ENCODE measurements at places on chromosomes 2 and 18.

GRCh38 chr18:28365411-28365831 is 188.5 kb upstream of the CDH2 start:
- no peak for DNase-seq

GRCh38 chr2:109607766-109608165 is 6.0 kb downstream of the SEPTIN10 start:
- DNase-seq: no peak

DNA sequence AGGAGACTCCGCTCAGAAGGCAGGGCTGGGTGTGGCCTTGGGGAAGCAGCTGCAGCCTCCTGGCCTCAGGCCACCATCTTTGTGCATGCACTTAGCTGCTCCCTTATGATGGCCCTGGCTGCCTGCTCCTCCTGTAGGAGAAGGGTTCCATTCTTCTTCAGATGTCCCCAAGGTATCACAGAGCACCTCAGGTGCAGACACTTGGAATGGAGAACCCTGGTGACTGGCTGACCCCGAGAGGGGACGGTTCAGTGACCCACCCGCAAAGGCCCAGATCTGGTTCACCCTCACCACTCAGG is 9.6 kb downstream of the GPAT2 start:
- no peak for DNase-seq

DNA sequence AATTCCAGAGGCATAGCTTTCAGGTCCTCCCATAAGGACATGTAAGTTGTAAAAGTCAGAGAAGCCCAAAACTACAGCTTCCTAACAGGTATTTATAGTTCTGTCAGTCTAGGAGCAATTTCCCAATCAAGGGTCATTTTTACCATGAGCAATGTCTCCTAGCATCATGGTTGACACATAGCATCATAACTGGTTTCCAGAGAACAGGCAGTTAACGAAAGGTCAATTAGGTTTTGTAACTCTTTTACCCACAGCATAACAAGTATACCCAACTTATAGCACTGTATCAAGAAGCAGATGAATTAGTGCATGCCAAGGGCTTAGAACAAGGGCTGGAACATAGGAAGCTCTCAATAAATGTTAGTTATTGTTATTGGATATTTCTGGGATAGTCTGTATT is 110.1 kb downstream of the MREG start:
- DNase-seq: no peak

- DNase-seq: no peak
Observed at GRCh38 chr18:21194871-21195771, 46.9 kb upstream of the GREB1L start.

DNA sequence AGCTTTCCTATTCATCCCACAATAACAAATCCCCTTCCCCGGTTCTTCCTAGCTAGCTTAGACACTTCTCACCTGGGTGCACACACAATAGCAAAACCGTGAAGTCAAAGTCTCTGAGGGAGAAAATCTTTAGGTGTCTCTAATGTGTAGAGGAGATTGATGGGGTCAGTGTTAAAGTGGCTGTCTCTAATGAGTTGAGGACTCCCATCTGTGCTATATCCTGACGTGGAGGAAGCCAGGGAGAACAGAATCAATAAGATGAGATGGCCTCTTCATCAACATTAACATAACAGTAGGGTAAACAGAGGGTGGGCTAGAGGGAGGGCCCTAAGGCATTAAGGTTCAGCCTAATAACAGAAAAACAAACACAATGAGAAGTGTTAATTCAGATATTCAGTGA is 120.4 kb downstream of the SLC5A7 start:
- DNase-seq: no peak

DNA sequence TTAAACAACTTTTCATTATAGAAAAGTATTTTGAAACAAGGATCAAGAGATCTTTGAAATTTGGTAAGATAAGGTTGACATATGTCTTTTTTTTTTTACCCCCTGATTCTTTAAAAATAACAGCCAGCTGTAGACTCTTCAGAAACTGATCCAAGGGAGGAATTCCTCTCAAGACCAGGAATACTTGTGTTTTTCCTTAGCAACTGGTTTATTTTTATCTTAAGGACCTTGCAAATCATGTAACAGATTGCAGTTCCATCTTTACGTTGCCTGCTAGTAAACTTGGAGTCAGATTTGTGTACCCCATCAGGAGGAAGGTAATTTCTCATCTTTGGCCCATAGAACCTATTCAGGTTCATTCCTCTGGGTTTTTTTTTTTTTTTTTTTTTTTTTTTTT is 71.6 kb downstream of the BOLA3 start:
- DNase-seq: no peak

DNA sequence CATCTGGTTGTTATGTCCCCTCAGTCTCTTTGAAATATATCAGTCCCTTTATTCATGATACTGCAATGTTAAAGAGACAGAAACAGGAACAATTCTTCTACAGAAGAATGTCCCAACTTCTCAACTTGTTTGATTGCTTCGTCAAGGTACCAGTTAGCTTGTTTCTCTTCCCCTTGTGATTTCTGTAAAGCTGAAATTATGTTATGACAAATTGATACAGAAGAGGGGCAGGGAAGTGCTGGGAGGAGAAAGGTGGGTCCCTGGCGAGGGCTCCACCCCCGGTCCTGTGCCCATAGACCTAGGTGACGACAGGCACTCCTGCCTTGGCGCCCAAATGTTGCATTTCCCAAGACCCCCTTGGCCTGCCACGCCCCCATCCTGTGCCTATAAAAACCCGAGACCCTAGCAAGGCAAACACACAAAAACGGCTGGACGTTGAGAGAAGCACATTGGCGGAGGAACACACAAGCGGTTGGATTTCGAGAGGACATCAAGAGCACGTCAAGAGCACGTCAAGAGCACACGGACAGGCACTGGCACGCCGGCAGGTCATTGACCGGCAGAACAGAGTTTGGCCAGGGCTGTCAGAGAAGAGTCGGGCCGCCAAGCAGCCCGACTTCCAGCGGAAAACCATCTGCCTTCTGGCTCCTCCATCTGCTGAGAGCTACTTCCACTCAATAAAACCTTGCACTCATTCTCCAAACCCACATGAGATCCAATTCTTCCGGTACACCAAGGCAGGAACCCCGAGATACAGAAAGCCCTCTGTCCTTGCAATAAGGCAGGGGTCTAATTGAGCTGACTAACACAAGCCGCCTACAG is 11.5 kb upstream of the RTN4 start:
- DNase-seq: no peak

- DNase-seq: no peak
Observed at GRCh38 chr2:30252723-30253701, 21.7 kb downstream of the LBH start.

GRCh38 chr2:20291106-20291564 is 59.5 kb downstream of the PUM2 start:
- no peak for DNase-seq

DNA sequence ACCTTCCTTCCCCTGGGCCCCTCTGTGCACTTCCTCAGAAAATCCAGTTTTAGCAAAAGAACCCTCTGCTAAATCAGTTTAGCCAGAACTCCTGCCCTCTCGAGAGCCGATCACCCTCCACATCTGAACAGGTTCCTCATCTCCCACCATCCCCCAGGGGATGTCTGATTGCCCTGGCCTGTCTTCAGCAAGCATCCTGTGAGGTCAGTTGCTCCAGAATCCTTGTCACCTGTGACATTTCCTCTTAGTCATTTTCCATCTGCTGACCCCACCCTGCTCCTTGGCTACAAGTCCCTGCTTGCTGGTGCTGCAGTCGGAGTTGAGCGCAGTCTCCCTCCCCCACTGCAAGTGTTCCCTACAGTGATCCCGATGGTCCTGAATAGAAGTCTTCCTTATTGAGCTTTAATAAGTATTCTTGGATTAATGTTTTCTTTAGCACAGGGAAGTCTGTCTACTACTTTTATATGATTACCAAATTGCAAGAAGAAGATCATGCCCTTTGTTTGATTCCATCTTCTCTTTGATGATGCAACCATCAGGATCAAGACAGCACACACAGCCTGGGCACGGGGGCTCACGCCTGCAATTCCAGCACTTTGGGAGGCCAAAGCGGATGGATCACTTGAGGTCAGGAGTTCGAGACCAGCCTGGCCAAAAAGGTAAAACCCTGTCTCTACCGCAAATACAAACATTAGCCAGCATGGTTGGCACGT is 30.9 kb upstream of the UBE2F start:
- DNase-seq: no peak

DNA sequence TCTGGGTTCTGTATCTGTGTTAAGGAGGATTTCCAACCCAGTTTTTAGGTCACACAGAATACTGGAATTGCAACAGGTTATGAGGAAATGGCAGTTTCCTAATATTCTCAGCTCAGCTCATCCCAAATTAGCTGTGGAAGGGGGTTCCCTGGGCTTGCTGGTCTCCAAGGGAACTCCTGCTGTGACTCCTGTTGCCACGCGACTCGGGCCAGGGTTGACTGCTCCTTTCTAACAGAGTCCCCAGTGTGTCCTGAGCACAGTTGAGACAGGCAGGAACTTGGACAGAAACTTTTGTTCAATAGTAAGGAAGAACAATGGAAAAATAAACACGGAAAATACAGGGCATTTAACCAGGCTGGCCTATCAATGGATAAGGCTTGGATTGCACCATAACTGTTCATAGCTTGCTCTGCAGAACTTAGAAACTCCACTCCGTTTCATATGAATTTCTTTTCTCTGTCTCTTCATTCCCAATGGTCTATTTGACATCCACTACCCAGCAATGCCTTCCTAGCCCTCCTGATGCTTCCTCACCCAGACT is 3.8 kb upstream of the ROCK2 start:
- DNase-seq: no peak

- DNase-seq: no peak
Observed at GRCh38 chr2:42523341-42523740, 29.6 kb upstream of the KCNG3 start.

DNA sequence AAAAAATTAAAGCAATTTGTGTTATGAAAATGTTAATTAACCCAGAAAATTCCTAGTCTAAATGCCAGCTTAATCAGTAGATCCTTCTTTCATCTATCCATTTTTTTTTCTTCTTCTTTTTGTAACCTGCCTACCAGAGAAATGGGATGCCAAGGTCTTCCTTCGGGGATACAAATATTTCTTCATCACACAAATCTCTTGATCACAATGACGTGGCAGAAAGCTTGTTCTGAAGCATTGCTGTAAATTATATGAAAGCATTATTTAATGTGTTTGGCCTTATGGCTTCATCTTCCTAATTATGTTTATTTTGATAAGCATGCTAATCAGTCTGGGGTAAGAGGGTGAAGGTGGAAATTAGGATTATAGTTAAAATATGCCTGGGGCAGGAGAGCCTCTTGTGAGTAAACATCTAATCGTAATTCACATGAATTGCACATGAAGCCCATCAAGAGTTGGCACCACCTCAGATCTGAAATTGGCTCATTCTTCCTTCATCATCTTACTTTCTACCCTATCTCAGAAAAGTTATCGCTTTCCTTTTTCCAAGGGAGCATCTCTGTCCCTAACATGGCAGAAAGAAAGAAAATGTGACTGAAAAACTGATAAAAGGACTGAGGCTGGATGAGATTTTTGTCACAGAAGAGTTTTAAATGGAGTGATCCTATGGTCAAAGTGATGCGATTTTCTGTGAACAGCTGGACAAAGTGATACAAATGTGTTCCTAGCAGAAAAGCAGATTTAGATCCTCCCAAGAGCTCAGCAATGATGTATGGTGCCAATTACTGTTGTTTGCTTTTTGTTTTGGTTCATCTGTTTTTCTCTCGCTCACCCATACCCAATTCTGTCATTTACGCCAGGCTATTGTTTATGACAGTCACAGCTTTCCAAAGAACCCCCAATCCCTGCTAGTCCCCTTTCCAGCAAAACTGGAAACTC is 76.9 kb upstream of the PMAIP1 start:
- no peak for DNase-seq

DNA sequence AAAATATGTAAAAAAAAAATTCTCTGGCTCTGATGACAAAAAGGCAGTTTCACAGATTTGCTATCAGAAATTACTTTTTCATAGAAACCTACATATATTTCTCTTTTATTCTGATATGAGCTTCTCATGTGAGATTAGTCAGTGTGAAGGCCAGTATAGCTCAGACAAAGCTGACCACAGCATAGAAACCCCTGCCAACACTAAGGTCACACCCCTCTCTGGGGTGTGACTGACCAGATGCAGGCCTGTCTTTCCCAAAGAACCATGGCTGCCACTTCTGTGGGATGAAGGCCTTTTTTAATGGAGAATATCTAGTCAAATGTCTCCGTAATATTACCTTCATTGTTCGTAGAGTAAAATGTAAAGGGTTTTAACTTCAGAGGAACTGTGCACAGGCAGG is 330.3 kb upstream of the KCNJ3 start:
- DNase-seq: no peak

DNA sequence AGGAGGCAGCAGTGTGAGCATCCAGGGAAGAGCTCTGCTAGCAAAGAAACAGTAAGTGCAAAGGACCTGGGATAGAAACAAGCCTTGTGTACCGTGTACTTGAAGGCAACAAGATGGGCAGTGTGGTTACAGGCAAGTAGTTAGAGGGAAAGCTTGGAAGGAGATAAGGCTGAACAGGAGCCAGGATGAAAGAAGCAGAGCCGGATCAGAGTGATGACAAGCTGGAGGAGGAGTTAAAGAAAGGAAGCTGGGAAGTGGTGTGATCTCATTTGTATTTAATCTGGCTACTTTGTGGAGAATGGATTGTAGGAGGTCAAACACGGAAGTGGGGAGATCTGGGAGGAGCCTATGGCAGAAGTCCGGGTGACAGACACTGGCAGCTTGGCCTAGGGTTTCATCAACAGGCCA is 44.7 kb upstream of the VPS54 start:
- no peak for DNase-seq

GRCh38 chr2:157760949-157761348 is 115.2 kb downstream of the ACVR1 start:
- DNase-seq: no peak

- no peak for DNase-seq
Observed at GRCh38 chr2:197158591-197159550, 151.7 kb downstream of the ANKRD44 start.

- DNase-seq: no peak
Observed at GRCh38 chr2:61898810-61899209, 6.7 kb upstream of the COMMD1 start.

- DNase-seq: no peak
Observed at GRCh38 chr2:155456222-155456621, 757.7 kb downstream of the KCNJ3 start.

GRCh38 chr2:115036818-115037217 is 594.4 kb downstream of the DPP10 start:
- DNase-seq: no peak

- DNase-seq: no peak
Observed at GRCh38 chr2:240325016-240326007, 110.2 kb upstream of the GPC1 start.

GRCh38 chr2:170276925-170277629 is 99.1 kb downstream of the MYO3B start:
- no peak for DNase-seq

- DNase-seq: no peak
Observed at GRCh38 chr2:198483051-198483450, 678.7 kb downstream of the PLCL1 start.

DNA sequence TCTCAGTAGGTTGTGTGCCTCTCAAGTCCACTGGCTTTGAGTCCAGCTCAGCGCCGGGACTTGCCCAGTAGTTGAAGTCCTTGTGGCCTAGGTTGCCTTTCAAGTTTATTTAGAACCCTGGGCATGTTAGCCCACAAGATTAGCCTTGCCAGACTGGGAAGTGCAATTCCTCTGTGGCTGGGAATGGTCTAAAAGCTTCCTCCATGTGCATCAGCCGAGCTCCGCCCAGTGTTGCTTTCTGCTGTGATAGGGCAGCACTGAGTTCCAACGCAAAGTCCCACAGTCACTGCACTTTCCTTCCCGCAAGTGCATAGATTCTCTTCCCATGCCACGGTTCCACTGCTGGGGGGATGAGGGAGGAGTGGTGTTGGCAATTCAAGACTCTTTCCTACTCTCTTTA is 308.9 kb upstream of the THUMPD2 start:
- DNase-seq: no peak

GRCh38 chr2:71689393-71689792 is 236.0 kb downstream of the DYSF start:
- no peak for DNase-seq

Data from activated CD8-positive, alpha-beta memory T cell treated with anti-CD3 and anti-CD28 coated beads, Interleukin-2, amount 50 U/mL, for 48 hours (primary cell).